GM12891 (cell line): ENCODE measurements at places on chromosomes 6 and 20.
A peak's percentile ranks its signal among the peaks of the same experiment; 100 is the strongest.

DNA sequence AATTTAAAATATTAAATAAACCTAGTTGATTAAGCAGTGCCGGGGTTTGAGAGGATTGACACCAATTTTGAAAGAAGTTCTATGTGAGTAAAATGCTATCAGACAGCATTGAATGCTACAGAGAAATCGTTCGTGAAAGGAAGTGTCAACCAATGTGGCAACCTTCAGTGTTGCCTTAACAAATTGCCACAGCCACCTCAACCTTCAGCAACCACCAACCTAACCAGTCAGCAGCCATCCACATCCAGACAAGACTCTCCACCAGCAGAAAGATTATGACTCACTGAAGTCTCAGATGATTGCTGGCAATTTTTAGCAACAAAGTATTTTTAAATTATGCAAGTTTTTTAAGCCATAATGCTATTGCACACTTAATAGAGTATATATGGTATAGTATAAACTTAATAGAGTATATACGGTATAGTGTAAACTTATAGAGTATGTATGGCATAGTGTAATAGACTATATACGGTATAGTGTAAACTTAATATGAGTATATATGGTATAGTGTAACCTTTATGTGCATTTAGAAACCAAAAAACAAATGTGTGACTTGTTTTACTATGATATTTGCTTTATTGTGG, 65.3 kb upstream of the ID4 start:
- DNase-seq = no peak

- DNase-seq = no peak
Observed at GRCh38 chr20:20606050-20606449, 106.4 kb downstream of the RALGAPA2 start.

DNA sequence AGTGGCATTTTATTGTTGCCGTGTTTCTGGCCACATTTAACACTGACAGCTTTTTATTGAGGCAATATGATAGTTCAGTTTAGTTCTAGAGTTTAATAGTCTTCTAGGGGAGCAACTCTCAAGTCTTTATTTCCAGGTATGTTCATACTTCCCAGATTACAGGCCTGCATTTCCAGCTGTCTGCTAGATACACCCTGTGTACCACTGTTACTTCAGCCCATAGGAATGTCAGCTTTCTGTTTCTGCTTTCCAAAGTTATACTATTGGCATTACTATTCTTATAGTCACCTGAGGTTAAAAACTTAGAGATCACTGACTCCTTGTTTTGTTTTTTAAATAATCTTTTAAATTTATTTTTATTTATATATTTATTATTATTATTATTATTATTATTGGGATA, 7.6 kb downstream of the ZNF451 start:
- DNase-seq = no peak

DNA sequence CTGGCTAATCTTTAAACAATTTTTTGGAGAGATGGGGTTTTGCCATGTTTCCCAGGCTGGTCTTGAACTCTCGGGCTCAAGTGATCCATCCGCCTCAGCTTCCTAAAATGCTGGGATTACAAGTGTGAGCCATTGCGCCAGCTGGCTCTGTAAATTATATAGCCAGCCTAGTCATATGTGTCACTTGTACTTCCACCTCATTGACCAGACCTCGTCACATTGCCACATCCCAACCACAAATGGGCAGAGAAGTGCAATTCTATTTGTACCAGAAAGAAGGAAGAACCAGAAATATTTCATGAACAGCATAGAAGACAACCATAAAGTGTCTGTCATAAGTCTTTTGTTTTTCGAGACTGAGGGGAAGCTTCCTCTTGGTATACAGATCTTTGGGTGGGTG, 304.9 kb upstream of the RNF24 start:
- no peak for DNase-seq

GRCh38 chr6:56516003-56516402, 126.7 kb downstream of the DST start:
- no peak for DNase-seq

DNA sequence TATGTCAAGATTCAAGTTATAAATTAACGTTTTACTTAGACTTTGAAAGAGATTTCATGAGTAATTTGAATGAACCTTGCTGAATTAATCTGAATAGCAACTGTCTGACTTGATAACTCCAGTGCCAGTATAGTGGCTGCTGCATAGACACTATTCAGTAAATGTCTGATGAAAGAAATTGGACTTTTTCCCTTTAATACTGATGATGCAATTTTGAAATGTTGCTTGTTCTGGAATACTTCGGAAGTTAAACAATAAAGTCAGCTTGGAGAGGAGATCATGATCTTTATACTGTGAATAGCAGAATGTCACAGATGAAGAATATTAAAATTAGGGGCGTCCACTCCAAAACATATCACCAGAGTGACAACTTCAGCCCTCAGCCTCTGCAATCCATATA, 3.6 kb upstream of the PGBD1 start:
- no peak for DNase-seq

DNA sequence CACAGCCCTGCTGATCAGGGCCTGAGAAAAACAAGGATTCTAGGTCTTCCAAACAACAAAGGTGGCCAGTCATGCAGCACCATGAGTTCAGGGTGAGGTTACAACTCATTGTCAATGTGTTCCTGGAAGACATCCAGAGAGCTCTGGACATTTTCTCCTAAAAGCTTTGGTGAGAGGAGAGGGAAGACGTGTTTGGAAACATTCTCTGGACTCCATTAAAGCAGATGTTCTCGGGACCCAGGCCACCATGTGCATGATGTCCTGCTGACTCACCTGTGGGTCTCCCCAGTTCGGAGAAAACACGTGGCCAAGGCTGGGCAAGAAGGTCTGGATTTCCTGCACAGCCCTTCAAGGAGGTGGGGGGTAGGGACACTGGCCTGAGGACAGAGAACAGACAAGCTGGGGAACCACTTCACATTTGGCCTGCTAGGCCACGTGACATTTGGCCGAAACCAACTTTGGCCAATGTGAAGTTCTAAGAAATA, 61.6 kb downstream of the KCNB1 start:
- no peak for DNase-seq

DNA sequence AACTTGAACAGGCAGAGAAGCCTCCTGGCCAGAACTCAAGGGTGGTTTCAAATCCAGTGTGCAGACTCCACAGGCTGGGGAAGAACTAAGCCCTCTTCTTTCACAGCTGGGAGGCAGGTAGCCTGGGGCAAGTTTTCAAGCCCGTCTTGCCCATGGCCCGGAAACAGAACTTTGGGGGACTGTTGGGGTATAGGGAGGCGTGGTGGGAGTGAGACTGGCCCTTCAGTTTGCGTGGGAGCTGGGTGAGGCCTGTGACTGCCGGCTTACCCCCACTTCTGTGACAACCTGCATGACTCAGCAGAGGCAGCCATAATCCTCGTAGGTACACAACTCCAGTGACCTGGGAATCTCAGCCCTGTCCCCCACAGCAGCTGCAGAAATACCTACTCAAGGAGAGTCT, 1125.7 kb downstream of the HACE1 start:
- no peak for DNase-seq

GRCh38 chr6:14046476-14047068, 71.0 kb upstream of the CD83 start:
- peak; percentile 47 for DNase-seq

- DNase-seq = no peak
Observed at GRCh38 chr6:169141671-169142537, 111.7 kb downstream of the THBS2 start.

DNA sequence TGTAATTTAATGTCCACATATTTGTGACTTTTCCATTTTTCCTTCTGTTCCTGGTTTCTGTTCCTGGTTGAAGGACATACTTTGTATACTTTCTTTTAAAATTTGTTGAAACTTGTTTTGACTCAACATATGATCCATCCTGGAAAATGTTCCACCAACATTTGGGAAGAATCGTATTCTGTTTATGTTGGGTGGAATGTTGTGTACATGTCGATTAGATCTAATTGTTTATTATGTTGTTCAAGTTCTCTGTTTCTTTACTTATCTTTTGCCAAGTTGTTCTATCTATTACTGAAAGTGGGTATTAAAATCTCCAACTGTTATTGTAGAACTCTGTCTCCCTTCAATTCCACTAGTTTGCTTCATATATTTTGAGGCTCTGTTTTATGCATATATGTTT, 27.7 kb upstream of the DUSP22 start:
- no peak for DNase-seq

DNA sequence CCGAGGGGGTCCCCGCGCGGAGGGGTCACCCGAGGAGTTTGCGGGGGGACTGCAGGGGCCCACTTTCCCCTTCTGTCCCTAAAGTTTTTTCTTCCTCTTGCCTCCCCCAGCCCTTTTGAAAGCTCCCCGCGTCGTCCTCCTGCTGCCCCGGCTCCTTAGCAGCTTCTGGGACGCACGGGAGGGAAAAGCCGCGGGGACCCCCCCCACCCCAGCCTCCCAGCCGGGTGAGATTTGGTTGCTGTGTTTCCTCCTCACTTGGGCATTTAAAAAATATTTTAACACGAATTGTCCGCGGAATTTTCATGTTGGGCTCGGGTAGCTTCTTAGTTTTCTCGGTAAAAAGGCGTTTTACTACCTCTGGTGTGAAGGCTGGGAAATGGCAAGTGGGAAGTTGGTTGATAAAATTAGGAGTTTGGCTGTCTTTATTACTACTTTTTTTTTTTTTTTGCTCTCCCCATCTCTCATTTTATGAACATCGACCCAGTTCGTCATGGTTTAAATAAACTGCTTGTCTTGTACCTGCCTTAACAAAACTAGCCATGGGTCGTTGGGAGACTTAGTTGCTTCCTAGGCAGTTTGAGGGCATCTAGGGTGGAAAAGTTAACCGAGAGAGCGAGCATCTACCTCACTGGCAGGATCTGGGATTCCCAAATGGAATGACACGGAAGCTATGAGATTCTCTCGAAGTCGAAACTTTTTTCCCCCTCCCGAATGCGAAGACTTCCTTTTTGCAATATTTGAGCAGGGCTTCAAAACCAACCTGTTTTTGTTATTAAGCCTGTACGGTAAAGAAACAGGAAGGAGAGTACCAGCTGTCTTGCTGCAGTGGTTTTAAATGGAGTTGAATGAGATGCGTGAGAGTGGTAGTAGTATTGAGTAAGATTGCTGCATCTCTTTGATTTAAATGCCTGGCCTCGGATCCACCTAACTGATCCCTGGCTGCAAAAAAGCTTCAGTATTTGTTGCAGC, 868 bp downstream of the NCOA3 start:
- no peak for DNase-seq

- no peak for DNase-seq
Observed at GRCh38 chr6:129641344-129641743, 68.6 kb downstream of the ARHGAP18 start.
